Left kidney (tissue), 8 donors: ENCODE measurements at places on chromosomes 7 and 10.

DNA sequence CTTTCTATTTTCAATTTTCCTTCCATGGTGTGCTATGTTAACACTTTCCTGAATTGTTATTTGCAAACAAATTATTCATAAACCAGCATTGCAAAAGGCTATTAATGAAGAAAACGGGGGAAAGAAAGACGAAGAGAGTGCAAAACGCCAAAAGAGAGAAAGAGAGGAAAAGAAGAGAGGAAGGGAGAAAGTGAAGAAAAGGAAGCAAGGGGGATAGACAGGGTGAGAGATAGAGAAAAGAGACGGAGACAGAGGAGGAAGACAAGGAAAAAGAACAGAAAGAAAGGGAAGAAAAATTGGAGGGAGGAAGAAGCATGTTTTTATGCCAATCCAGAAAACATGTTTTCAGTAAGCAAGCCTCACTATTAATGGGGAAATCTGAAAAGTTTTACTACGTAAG lies 310.6 kb downstream of the TFEC start:
- no peak for DNase-seq

GRCh38 chr10:118903251-118903650 lies 126.3 kb upstream of the NANOS1 start:
- no peak for DNase-seq

- DNase-seq, result no peak
Observed at GRCh38 chr10:70920519-70920918, 32.2 kb upstream of the PCBD1 start.

GRCh38 chr7:44618753-44619152 lies 12.3 kb downstream of the OGDH start:
- DNase-seq, result no peak

DNA sequence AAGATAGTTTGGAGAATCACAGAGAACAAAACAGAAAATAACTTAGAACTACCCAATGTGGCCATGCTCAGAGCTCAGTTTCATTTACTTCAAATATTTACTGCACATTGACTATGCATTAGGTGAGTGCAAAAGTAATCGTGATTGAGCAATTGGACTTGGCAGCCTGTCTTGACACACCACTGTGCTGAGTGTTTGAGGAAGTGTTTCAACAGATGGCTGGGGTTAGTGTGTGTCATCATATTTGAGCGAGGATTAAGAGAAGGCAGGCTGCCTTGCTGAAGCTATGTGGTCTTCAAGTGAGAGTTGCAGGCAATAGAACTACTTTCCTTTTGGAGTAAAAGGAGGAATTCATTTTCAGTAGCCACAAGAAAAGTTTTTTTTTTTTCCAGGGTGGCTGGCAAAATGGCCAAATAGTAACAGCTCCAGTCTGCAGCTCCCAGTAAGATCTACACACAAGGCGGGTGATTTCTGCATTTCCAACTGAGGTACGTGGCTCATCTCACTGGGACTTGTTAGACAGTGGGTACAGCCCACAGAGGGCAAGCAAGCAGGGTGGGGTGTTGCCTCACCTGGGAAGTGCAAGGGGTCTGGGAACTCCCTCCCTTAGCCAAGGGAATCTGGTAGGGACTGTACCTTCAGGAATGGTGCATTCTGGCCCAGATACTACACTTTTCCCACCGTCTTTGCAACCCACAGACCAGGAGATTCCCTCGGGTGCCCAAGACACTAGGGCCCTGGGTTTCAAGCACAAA lies 37.6 kb downstream of the AKR1C4 start:
- no peak for DNase-seq

- DNase-seq, result no peak
Observed at GRCh38 chr10:132142396-132143161, 44.2 kb upstream of the DPYSL4 start.

DNA sequence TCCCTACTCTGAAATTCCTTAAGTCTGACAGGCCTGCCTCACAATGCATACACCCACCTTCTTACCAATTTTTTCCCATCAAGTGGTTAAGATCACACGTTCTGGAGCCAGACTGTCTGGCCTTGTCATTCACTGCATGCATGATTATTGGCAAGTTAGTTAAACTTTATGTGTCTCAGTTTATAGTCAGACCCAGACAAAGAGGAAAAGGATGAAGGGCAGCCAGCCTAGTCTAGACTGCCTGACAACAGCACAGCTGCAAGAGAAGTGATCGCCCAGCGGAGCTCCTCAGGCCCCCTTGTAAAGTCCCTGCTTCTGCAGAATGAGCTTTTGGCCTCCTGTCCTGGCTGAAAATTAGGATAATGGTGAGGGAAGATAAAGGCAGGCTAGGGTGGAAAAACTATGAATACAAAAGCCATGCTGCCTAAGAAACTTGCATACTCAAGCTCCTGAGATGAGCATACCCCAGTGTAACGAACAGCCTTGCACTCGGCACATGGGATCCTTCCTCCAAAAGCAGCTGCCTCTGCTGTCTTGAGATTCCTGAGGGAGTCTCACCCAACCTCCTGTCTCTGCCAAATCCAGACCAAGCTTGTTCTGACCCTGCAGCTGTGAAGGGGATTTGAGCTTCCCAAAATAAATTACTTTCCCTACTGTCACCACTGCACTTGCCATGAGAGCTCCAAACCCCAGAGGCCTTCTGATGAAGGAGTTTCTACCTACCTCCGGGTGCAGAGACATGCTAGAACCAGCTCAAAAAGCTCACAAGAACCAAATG lies 26.7 kb upstream of the MRLN start:
- no peak for DNase-seq
